ENCODE measurements at places on chromosomes 6 and 20.

DNA sequence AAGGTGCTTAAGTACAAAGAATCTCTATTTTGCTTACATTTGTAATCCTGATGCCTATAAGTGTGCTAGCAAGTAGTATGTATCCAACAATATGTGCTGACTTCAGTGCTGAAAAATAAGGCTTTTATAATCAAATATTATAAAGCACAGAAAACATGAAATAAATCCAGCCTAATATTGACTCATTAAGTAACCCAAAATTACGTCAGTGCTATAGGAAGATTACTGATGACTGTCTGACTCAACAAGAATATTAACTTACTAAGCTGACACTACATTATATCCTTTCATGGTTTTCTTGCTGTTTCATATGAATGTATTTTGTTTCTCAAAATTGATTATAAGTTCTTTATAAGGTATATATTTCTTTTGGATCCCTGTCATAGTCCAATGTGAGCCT, 76.1 kb downstream of the ME1 start:
- no peak for DNase-seq

DNA sequence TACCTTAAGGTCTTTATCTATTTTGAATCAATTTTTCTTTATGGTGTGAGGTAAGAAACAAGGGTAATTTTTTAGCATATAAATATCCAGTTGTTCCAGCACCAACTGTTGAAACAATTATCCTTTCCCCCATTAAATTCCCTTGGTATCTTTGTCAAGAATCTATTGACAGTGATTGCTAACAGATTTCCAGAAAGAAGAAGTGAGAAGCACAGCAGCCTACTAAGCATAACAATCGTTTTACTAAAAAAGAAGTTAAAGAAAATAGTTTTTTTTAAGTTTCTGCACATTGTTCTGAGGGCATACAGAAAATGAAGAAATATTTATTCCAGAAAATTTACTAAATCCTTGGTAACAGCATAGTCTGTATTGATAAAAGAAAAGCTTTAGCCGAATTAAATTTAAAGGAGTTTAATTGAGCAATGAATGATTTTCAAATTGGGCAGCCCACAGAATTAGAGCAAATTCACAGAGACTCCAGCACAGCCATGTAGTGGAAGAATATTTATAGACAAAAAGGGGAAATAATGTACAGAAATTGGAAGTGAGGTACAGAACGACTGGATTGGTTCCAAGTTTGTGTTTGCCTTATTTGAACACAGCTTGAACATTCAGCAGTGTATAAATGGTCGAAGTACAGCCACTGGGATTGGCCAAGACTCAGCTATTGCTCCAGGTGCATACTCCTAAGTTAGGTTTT, 97.9 kb upstream of the UST start:
- no peak for DNase-seq

DNA sequence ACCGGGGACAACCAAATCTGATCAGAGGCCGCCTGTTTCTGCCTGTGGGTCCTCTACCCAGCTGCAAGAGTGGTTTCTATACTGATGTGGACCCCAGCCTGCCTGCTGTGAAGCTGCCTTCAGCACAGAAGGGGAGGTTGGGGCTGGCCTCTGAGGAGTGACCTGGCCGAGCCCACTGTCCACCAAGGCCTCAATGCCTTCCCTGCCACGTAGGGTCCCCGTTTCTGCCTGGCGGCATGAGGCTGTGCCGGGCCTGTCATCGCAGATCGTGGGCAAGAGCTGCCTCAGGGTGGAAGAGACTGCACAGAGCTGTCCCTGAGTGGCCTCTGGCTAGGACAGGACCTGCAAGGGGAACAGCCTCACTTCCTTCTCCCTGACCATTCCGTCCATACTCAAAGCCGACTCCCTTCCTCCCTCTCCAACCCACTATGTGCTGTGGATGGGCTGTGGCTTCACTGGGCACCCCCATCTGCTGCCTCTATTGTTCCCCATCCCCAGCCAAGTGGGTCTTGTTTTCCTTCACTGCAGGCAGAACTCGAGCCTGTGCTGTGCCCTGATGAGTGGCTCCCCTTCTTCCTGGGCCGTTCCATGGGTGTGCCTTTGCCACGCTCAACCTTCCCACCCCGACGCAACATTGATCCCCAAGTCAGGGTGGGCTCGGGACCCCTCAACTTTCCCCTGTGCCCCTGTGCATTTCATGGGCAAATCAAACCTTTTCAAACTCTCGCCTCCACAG, 60.3 kb downstream of the ERMARD start:
- DNase-seq, result no peak

- no peak for DNase-seq
Observed at GRCh38 chr6:149363154-149363553, 36.9 kb upstream of the SUMO4 start.

DNA sequence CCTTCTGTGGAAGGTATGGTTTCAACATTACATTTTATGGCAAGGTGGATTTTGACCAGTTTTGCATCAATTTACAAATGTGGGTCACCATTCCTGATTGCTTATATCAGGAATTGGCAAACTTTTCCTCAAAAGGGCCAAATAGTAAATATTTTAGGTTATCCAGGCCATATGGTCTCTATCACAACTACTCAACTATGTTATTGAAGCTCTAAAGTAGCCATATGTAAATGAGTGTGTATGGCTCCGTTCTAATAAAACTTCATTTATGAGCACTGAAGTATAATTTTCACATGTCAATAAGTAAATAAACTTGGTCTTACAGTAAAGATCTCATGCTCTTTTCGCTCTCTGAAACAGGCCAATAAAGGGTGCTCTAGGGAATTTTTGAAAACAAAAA, 362.7 kb upstream of the SASH1 start:
- DNase-seq, result no peak

- no peak for DNase-seq
Observed at GRCh38 chr20:52921340-52921739, 50.8 kb upstream of the TSHZ2 start.

DNA sequence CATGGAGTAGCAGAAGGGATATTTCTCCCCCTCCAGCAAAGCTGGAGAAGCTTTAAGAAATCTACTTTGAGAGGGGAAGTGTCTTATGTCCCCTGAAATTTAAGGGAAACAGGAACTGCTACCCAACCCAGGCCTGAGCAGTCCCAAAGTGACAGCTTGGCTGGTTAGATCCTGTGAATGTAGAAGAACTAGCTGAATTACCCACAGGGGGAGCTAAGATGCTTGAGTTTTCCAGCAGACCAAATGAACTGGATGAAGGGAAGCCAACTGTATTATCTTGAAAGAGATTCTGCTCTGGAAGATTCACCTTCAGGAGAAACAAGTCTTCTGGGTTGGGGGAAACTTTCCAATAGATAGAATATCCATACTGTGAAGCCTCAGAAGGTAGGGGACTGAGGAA, 303.3 kb upstream of the MMS22L start:
- no peak for DNase-seq

DNA sequence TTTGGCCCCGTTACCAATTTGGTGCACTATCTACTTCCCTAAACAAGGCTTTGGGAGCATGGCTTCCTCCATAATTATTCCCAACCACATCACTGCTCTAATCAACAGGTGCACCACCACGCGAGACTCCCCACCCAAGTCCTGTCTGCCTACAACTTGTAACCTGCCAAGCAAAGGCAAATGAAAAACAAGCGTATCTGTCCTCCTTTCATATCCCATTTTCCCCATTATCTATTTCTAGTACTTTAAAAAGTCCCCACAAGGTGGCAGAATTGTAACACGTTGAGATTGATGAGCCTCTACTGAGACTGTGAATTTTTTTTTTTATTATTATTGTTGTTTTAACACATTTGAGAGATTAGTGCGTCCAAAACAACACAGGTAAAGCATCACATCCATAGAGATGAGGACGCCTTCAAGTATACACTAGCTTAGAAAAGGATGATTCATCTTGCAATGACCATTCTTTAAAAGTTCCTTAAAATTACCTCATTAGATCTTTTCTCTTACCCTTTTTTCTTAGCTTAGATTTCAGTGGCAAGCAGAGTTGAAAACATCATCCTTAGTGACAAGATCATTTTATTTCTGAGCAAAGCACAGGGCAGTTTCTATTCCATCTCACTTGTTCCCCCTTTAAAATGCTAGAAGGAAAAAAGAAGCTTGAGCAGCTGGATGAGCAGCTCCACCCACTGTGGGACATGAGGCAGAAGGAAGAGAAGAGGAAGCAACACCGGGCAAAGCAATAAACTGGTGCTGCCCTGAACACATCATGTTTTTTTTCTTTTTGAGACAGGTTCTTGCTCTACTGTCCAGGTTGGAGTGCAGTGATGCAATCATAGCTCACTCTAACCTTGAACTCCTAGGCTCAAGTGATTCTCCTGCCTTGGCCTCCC, 210.8 kb downstream of the ARHGAP18 start:
- no peak for DNase-seq
